Keratinocyte (primary cell): ENCODE measurements at places on chromosomes 13 and 19. TPM values are rescaled to one million over a fixed set of nuclear protein-coding genes. Genes with fewer than 3 reads are reported as not detected.
A peak's percentile ranks its signal among the peaks of the same experiment; 100 is the strongest.

SRRM5 gene
- polyA plus RNA-seq: 0.02 to 0.03 TPM (median 0.03 TPM) in 3 replicates

KLK11 gene
- polyA plus RNA-seq: 12.8 to 39.0 TPM (median 18.0 TPM) in 3 replicates

PROZ gene
- not detected in 3 replicates for polyA plus RNA-seq

FAM216B gene
- polyA plus RNA-seq: not detected in 3 replicates

ZGLP1 gene
- 0.43 to 2.1 TPM (median 0.71 TPM) in 3 replicates for polyA plus RNA-seq

CD37 gene
- polyA plus RNA-seq: not detected in 3 replicates

ZNF99 gene
- not detected in 3 replicates for polyA plus RNA-seq

MEDAG gene
- 0.02 to 0.03 TPM in 2 of 3 replicates, not detected in the other for polyA plus RNA-seq

LRRC8E gene
- 11.5 to 22.2 TPM (median 13.5 TPM) in 3 replicates for polyA plus RNA-seq

GRCh38 chr19:55390461-55390880 is 4.7 kb downstream of the RPL28 start:
- no peak overlapping the region for H3K4me3 ChIP-seq
- H3K36me3 ChIP-seq: peaks cover 35% of the 10 kb centered on the region
- H3K4me1 ChIP-seq: peaks cover 21% of the 10 kb centered on the region
- DNase-seq: no peak
- no peak overlapping the region for H3K27ac ChIP-seq
- H3K27me3 ChIP-seq: no peaks in the 10 kb centered on the region

DNA sequence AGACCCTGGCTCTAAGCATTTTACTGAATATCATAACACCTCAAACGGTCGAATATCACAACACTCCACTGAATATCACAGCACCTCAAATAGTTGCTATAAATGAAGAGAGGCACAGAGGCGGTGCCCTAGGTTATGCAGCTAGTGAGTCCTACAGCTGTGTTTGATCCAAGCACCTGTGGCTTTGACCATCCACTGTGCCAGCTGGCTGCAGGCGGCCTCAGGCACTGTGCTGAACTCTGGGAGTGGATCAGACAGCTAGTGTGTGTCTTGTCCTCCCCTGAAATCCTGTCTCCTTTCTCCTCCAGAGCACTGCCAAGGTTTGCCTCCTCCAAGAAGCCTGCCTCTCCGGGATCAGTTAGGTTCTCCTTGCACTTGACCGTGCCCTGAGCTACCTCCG is 7.3 kb downstream of the NOSIP start:
- H3K27me3 ChIP-seq: no peaks in the 10 kb centered on the region
- H3K4me1 ChIP-seq: peaks cover 5% of the 10 kb centered on the region
- no peak overlapping the region for H3K27ac ChIP-seq
- no peak overlapping the region for H3K4me3 ChIP-seq
- no peak for DNase-seq

GRCh38 chr13:83881917-83882605 is at the start of gene SLITRK1:
Gene SLITRK1 (minus strand): TSS chr13:83882474. CDS start chr13:83881507, 967 bp downstream.
- H3K4me1 ChIP-seq: peaks cover 17% of the 10 kb centered on the region
- no peak within 1 kb of the TSS for H3K27ac ChIP-seq

GRCh38 chr19:33349319-33350289 is 23.9 kb upstream of the CEBPG start:
- H3K4me1 ChIP-seq: peaks cover 22% of the 10 kb centered on the region
- peak overlapping the region; percentile 55 for H3K27ac ChIP-seq
- no peak for DNase-seq
- H3K36me3 ChIP-seq: no peaks in the 10 kb centered on the region

GRCh38 chr13:32446773-32447465 is 19.0 kb upstream of the N4BP2L1 start:
- H3K36me3 ChIP-seq: peaks cover 3% of the 10 kb centered on the region
- H3K27me3 ChIP-seq: no peaks in the 10 kb centered on the region
- H3K27ac ChIP-seq: no peak overlapping the region
- H3K4me3 ChIP-seq: no peak overlapping the region
